Left forelimb (tissue), 1 donor: ENCODE measurements at places on chromosomes 1 and 21.

DNA sequence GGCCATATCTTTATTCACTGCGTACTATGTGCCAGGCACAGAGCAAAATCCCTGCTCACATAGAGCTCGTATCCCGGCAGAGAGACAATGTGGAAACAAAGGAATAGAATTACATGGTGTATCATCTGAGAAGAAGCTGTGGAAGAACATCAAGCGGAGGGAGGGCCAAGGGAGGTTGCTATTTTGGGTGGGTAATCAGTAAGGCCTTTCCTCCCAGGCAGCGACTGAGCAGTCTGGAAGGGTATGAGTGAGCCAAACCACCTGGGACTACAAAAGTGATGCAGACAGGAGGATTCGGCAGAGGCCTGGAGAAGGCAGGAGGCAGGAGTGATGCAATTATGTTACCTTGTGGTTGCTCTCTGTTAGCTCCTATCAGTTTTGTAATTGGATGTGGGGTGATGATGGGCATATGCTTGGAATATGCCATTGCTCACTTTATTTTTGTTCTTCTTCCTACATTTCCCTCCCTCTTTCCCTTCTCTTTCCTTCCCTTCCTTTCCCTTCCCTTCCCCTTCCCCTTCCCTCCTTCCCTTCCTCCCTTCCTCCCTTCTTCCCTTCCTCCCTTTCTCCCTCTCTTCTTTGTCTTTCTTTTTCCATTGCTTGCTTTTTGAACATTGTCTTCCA lies 172.9 kb downstream of the DISC1 start:
- DNase-seq, result no peak

DNA sequence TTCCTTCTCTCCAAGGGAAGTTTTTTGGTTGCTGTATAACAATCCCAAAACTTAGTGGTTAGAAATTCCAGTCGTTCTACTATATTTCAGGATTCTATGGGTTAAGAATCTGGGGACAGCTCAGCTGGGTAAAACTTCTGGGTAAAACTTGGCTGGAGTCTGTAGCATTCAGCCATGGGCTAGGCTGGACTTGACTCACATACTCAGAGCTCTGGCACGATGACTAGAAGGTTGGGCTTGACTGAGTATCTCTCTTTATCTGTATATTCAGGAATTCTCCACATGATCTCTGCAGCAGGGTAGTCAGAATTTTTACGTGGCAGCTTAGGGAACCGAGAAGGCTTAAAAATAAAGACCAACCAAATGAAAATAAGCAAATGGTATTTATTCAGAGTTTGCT lies 28.2 kb upstream of the HRNR start:
- DNase-seq, result no peak

- no peak for DNase-seq
Measured at GRCh38 chr1:21647431-21648351, 21.5 kb downstream of the RAP1GAP start.

- no peak for DNase-seq
Measured at GRCh38 chr1:51534447-51534846, 15.4 kb upstream of the EPS15 start.
